Esophagus squamous epithelium (tissue), 5 donors: ENCODE measurements at places on chromosomes 5 and 9. TPM values are rescaled to one million over a fixed set of nuclear protein-coding genes. Genes with fewer than 3 reads are reported as not detected.

GRCh38 chr5:95973793-95974325 is 12.2 kb upstream of the ELL2 start:
- DNase-seq = no peak

DNA sequence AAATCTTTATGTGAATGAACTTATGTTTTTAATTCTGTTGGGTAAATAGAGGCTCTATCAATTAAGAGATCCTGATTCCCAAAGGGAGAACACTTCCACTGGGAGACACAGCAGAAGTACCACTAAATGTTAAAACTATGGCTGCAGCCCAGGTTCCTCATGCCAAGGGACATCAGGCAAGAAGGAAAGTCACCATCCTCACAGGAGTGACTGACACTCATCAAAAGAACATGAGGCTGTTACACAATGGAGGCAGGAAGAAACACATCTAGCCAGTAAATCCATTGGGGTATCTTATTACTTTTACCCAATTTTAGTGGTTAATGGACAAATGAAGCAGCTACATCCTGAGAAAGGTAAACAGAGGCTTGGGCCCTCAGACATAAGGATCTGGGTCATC is 94.4 kb downstream of the MAPKAP1 start:
- DNase-seq = no peak

DNA sequence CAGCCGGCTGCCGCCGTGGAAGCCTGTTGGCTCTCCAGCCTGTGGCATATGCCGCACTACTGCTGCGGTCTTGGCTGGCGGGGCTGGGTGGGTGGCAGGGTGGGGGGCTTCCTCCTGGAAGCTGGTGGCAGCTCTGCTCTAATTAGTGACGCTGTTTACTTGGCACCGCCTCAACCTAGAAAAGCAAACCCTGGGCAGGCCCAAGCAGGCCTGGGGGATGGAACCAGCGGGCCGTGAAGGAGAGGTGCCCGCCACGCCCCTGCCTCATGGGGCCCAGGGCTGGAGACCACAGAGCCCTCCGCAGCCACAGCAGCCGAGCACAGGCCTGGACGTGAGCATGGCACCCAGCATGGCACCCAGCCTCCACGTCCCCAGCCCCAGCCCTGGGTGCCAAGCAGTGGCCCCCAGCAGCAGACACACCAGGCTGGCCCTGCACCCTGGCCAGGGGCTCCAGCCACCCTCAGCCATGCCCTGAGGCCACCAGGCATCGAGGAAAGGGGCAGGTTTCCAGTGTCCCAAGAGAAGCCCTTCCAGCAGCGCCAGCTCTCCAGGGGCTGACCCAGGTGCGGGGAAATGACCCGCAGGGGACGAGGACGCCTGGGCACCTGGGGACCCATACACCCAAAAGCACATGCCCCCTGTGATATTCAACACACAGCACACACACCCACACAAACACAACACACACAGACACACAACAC is 5.4 kb upstream of the CCDC187 start:
- DNase-seq = no peak

DNA sequence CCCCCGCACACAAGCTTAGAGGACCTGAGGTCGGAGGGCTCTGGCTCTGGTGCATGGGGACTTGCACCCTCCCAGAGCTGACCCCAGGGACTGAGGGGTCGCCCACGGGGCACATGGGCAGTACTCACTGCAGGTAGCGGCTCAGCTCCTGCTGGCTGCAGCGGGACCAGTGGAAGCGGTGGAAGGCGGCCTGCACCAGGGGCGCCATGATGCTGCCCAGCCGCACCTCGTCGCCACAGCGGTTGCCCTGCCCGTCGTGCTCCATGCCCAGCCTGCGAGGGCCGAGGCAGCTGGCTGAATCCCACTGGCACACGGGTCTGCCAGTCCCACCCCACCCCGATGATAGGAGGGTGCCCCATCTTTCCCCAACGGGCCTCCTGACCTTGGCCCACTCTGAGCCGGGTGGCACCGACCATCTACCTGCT is 93.8 kb downstream of the ZNF354C start:
- no peak for DNase-seq

The ZNG1F gene
- total RNA-seq = 14.7 TPM
